ENCODE measurements at places on chromosomes 2 and 18.

DNA sequence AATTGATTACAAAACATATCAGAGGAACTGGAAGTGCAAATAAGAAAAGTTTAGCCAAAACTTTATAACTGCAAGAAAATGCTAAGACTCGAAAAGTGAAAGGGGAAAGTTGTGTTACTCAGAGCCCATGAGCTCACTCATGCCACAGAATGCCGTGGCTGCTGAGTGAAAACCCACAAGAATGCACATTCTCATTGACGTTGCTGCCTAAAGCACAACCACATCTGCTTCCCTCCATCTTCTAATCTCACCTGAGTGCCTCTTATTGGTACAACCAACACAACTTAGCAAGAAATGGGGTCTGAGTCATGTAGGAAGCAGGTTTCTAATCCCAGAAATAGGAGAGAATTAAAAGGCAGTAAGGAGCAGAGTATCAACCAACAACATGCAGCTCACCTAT is 259.7 kb downstream of the LNPK start:
- no peak for DNase-seq

GRCh38 chr18:23618862-23619387 is 32.6 kb upstream of the NPC1 start:
- peak; percentile 17 for DNase-seq

- DNase-seq, result peak; percentile 46
These were observed 1.4 kb downstream of the ARL4C start for GRCh38 chr2:234495251-234496054.

DNA sequence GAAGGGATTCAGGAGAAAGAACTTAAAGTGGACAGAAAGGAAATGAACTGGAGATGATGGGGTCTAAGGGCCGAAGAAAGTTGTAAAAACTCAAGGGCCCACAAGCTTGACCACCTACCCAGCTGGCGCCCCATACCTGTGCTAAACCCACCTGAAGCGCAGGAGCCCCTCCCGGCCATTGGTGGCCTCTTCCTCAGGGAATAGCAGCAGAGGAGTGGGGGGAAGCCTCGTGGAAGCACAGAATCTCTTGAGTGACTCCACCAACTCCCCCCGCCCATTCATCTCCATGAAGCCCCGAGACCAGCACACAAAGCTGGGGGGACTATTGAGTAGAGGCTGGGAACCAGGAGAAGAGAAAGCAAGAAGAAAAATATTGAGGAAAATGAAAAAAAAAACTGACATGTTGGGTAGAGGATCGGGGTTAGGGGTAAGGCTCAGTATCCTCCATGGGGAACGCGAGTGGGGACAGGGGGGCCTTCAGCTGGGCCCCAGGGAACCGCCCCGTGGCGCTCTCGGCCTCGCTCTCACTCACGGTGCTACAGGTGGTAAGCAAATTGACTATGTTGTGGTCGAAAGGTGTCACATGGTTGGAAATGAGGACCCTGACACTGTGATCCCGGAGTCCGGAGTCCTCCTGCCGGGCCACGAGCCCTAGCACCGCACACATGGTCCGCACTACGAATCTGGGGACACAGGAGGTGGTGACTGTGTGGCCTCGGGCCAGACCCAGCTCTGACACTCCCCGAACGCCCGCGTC is 728 bp downstream of the AUP1 start:
- DNase-seq, result no peak

GRCh38 chr2:42503291-42503690 is 9.5 kb upstream of the KCNG3 start:
- DNase-seq, result no peak

DNA sequence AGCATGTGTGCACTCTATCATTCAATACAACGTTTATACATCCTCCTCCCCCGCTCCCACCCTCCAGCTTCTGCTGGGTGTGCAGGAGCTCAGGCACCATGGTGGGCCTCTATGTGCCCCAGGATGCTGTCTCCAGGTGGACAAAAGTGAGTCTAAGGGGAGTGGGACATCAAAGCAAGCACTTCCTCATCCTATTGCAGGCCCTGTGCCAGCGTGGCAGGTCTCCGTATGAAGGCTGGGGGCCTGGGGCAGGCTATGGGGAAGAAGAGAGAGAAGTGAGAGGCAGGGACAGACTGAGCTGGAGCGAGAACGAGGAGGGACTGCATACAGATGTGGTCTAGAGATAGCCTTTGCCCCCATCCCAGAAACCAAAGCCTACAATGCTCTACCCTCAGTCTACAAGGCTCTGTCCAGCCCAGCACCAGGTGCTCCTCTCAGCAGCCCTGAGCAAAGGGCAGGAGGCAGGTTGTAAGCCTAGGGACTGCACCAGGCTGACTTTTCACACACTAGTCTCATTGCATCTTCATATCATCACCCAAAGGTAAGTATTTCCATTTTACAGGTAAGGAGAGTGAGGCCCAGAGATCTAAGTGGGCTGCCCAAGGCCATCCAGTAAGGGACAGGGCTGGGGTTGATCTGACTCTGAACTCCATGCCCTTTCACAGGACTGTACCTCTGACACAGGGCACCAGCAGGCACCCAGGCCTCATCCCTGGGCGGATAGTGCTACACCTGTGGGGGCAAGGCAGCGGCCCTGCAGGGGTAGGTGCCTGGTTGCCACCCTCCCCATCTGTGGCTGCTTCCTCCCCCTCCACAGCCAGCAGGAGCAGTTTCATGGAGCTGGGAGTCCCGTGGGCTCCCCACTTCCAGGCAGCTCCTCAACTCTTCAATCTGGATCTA is 14.0 kb upstream of the ARID5A start:
- DNase-seq, result no peak

DNA sequence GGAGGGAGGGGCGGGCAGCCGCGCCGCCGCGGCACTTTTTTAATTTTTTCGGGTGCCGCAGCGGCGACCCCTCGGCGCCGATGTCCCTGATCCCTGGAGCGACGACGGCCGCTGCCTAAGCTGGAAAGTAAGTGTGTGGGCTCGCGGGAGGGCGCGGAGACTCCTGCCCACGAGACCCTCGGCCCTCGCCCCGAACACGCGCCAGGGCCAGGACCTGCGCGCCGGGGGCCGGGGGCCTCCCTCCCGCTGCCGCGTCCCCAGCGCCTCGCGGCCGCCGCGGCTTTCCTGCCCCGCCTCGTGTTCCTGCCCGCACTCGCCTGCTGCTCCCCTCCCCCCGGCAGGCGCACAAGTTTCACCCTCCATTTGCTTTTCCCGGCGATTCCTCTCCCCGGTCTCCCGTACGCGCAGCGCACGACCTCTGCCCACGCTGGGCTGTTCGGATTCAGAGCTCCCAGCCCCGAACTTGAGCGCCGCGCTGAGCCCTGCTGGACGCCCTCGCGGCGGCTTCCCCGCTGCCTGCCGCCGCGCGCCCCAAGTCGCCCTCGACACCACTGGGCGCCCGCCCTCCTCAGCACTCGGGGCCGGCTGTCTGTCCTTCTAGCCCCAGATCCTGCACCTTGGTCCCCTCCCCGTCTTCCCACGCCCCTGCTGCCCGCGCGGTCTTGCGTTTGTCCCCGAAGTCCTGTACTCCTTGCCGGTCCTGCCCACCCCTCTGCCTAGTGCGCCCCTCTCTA is 507 bp downstream of the PKP4 start:
- DNase-seq, result peak; percentile 70

DNA sequence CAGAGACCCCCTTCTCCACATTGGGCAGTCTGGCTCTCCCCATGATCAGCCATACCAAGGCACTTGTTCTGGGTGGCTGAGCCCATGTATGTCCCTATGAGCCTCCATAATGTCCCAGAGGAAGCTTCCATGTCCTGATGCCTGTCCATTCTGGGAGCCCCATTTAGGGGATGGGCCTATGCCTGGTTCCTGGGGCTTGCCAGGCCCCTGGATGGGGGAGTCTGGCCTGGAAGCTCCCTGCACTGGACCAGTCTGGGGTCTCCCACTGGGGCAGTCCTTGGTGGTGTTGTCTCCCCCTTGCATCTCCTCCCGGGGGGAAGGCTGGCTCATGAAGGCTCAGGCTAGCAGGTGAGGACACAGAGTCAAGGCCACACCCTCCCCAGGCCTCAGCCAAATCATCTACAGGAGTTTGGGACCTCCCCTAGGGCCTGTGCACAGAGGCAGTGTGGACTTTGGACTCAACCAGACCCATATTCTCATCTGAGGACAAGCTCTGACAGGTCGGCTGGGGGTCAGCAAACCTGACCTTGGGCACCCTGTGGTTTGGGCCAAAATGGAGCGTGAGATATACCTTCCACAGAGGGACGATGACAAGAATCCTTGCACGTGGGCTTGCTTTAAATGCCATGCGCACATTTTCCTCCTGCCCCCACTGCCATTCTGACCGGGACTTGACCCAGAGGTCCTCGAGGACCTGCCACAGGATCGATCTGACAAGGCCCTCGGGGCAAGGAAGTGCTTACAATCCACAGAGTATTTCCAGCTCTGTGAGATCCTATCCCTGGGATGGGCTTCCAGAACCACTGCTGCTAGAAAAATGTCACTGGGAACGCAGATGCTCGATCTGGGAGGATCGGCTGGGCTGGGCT is 38.8 kb downstream of the INHBB start:
- no peak for DNase-seq

GRCh38 chr2:103123516-103123915 is 361.7 kb downstream of the TMEM182 start:
- DNase-seq, result no peak

GRCh38 chr2:132037527-132038178 is 124.1 kb downstream of the ANKRD30BL start:
- no peak for DNase-seq

DNA sequence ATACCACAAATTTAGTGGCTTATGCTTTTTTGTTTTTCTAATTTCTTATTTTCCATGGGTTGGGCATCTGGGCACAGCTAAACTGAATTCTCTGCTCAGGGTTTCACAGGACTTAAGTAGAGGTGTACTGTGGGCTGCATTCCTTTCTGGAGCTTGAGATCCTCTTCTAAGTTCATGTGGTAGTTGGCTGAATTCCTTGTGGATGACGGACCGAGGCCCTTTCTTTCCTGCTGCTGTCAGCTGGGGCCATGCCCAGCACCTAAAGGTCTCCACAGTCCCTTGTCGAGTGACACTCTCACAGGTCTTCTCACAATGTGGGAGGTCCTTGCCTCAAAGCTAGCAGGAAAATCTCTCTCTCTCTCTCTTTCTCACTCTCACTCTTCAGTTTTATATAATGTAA is 433.5 kb upstream of the LRATD1 start:
- DNase-seq, result no peak

DNA sequence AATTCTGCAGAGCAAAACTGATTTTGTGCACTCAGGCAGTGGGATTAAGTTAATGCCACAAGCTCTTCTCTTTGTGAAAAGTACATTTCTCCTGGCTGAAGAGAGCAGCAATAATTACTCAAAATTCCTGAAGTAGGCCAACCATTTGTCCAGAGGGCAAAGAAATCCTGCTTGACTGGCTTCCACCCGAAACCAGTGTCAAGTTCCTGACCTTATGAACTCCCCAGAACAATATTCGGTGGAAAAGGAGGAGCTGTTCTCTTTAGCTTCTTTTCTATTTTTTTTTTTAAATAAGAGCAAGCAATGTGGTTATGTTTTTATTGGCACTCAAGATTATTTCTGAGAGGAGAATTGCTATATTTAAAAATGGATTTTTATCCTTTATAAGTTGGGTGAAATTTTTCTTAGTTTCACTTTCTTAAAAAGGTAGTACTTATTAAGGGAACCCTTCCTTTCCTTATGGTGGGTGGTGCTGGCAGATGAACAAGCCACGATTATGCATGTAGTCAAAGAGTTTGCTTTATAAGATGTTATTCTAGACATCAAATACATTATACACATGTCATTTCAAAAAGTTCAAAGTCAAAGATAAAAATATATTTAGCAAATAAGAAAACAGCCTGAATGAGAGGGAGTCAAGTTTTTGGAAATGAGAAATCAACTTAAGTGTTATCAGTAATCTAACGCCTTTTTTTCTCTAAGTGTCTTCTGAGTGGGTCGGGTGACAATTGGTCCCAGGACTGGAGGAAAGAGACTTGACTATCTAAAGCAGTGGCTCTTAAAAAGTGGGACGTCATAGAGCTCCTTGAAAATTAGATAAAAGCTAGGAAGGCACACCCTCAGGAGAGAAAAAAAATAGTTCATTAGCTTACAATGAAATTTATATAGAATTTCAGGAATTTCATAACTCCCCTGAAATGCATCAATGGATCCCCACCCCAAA is 194.5 kb downstream of the IKZF2 start:
- no peak for DNase-seq

DNA sequence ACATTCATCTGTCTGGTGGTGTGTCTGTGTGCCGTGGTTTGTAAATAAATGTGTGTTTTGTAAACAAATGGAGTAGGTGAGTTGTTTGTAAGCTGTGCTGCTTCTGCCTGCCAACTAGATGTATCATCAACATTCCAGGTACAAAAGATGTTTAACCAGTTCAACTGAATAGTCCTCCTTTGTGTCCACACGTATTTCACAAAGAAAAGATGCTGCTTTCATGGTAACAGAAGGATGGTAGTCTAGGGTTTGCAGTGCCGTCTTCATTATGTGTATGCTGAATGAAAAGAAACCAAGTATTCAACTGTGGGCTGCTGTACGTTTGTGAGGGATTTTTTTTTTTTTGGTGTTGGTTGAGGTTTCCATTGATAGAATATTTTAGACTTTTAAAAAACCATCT is 72.1 kb downstream of the CAMKMT start:
- no peak for DNase-seq

- DNase-seq, result peak; percentile 63
These were observed 71.7 kb downstream of the NCAPH start for GRCh38 chr2:96407041-96407918.

GRCh38 chr2:170298115-170298514 is 120.2 kb downstream of the MYO3B start:
- no peak for DNase-seq

GRCh38 chr2:165497659-165498317 is 28.3 kb downstream of the CSRNP3 start:
- no peak for DNase-seq

- DNase-seq, result no peak
These were observed 86.1 kb downstream of the TRIP12 start for GRCh38 chr2:229835596-229836283.

GRCh38 chr18:38322206-38322605 is 756.6 kb upstream of the CELF4 start:
- no peak for DNase-seq

- peak; percentile 22 for DNase-seq
These were observed 18.5 kb downstream of the PMAIP1 start for GRCh38 chr18:59918320-59918755.

GRCh38 chr2:49129034-49129433 is 25.3 kb downstream of the FSHR start:
- DNase-seq, result no peak

DNA sequence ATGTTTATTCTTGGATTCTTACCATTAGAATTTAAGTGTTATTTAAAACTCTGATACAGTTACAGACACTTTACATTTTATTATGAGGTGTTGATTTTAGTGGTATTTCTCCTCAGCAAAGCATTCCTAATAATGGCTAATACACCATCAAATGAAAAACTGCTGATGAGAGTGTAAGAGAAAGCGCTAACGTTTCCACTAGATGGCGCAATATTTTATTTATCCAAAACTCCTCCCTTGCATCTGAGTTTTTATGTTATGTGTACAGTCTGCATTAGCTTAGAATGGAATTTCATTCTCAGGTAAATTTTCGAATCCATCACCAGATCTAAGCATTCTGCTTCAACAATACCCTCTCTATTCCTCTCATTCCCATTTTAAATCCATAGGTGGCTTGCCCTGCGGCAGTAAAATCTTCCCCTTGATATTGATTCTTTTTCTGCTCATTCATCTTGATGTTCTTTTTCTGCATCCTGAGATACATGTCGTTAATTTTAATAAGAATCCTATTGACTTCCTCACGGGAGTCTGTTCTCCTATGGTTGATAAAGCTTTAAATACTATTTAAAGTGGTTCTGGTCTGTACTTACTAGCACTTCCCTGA is 53.9 kb downstream of the PRKRA start:
- no peak for DNase-seq

GRCh38 chr2:25115902-25116301 is 52.5 kb downstream of the POMC start:
- DNase-seq, result no peak
